ENCODE measurements at places on chromosomes 6 and 20. TPM values are rescaled to one million over a fixed set of nuclear protein-coding genes. Genes with fewer than 3 reads are reported as not detected.

GRCh38 chr6:16199804-16200203, 38.6 kb upstream of the GMPR start:
- H3K27ac ChIP-seq: no peak overlapping the region
- no peak for DNase-seq
- H3K36me3 ChIP-seq: no peaks in the 10 kb centered on the region
- peaks cover 24% of the 10 kb centered on the region for H3K27me3 ChIP-seq

GRCh38 chr6:15864038-15864707, 201.3 kb upstream of the DTNBP1 start:
- H3K27me3 ChIP-seq: peaks cover 9% of the 10 kb centered on the region
- H3K36me3 ChIP-seq: no peaks in the 10 kb centered on the region
- H3K27ac ChIP-seq: no peak overlapping the region
- no peak overlapping the region for H3K4me3 ChIP-seq
- peaks cover 5% of the 10 kb centered on the region for H3K4me1 ChIP-seq
- no peak for DNase-seq

DNA sequence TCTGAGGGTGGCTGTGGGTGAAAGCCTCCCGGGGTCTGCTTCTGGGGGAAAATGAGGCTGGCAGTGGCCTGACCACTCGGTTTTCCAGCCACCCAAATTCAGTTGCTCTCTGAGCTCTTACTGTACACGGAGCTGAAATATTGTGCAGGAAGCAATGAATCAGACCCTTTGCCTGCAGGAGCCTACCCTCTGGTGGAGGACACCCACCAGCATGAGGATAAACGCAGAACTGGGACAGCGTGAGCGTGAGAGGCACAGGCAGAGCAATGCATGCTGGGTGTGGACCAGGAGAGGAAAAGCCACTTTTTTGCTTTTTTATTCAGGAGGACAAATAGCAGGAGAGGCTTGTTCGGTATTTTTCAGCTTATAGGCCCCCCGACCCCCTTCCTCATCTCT, 298.0 kb downstream of the QKI start:
- no peak for DNase-seq
- no peaks in the 10 kb centered on the region for H3K36me3 ChIP-seq
- H3K4me3 ChIP-seq: no peak overlapping the region
- H3K27me3 ChIP-seq: peaks cover 2% of the 10 kb centered on the region

TMEM217 gene
- 9.3 TPM for total RNA-seq

VSTM2L gene
- total RNA-seq: 0.60 TPM

GID8 gene
- total RNA-seq: 47.2 TPM
